ENCODE measurements at places on chromosomes 7 and 10.

- DNase-seq, result peak; percentile 64
Measured at GRCh38 chr10:110209454-110209925, 2.1 kb downstream of the MXI1 start.

DNA sequence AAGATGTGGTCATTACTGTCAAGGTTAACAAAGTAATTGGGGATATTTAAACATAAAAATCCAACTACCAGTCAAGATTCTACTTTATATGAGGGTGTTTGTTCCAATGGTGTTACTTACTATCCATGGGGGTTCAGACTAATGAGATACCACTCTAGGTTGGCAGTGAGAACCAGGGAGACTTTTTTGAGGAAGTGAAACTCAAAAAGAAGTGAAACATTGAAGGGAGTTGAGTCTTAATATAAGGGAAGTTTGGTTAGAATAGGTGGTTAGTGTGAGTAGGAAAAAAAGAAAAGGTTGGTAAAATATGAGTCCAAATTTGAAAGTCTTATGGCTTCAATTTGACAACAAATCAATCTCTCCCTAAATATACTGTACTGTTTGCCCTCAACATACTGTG lies 123.6 kb upstream of the ANK3 start:
- DNase-seq, result no peak

GRCh38 chr10:63064706-63065105 lies 68.4 kb upstream of the NRBF2 start:
- DNase-seq, result no peak

GRCh38 chr10:110666673-110667072 lies 22.5 kb downstream of the RBM20 start:
- no peak for DNase-seq

GRCh38 chr7:114026486-114027089 lies 107.8 kb upstream of the PPP1R3A start:
- peak; percentile 87 for DNase-seq

DNA sequence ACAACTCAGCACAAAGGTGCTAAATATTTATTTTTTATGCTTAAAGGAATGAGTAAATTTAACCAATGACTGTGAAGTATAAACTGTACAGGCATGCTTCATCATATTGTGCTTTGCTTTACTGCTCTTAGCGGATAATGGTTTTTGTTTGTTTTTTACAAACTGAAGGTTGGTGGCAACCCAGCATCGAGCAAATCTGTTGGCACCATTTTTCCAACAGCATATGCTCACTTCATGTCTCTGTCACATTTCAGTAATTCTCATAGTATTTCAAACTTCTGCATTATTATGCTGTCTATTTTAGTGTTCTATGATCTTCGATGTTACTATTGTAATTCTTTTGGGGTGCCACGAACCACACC lies 22.8 kb downstream of the BRAF start:
- no peak for DNase-seq

DNA sequence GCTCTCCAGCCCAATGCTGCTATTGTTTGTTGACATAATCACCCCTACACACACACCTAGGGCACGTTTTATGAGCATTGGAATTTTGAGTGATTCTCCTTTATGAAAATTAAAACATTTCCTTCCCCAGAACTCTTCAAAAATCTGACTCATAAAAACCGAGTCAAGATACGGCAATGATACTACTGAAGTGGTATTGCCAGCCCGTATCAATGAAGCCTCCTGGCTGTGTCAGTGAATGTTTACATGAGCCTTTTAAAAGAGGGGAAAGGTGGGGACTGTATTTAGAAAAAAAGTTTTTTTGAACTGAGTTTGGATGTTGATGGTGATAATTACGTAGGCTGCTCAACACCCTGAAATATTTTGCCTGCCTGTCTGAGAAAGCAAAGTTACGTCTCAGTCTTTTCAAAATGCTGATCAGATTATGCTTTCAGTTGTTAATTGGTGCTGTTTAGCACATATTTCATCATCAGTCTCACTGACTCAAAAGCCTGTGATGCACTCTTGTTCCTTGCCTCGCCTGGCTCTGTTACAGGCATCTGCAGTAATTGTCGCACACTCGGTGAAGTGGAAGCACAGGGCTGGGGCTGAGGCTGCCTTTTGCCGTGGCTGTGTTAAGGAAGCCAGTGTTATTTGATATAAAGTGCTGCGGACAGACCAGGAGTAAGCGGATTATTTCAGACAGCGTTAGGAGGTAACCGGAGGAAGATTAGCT lies 157.4 kb upstream of the TCF7L2 start:
- DNase-seq, result no peak

DNA sequence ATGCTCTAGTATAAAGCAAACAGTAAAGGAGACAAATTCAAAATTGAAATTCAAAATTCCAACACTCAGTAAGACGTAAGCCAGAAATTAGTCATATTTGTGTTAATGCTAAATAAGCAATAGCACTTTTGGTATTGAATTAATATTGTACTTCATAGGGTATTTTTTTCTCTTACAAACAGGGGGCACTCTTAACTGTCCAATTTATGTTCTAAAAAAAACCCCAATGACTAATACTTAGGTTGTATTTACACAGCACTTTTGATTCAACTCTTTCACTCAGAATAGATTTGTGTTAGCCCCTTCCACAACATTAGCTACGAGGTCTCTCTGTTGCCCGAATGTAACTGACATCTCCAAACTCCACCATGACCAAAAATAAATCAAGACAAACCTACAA lies 284.9 kb upstream of the COBL start:
- DNase-seq, result no peak

GRCh38 chr7:81308643-81309322 lies 389.9 kb upstream of the SEMA3C start:
- DNase-seq, result no peak

GRCh38 chr7:157560710-157561522 lies 224.1 kb downstream of the DNAJB6 start:
- DNase-seq, result no peak

DNA sequence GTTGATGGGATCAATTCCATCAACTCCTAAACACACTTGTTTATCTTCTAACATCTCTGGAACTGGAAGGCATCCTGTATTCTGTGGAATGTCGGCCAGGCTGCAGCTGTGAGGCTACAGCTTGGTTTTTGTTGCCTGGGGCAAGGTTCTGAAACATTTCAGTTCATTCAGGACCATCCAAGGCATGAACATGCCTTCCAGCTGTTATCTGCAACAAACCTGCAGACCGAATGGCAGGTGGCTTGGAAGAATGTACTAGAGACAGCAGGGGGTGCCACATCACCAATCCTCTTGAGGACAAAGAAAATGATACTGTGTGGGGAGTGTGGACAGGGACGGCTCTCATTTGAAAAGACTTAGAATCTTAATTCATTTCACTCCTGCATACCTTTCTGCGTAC lies 12.4 kb downstream of the PAPOLB start:
- peak; percentile 59 for DNase-seq

- no peak for DNase-seq
Measured at GRCh38 chr7:159210581-159211235, 66.0 kb upstream of the VIPR2 start.

GRCh38 chr7:15889507-15889906 lies 203.0 kb upstream of the MEOX2 start:
- peak; percentile 42 for DNase-seq
